CD4-positive, CD25-positive, alpha-beta regulatory T cell (primary cell): ENCODE measurements at places on chromosomes 12 and 14. TPM values are rescaled to one million over a fixed set of nuclear protein-coding genes. Genes with fewer than 3 reads are reported as not detected.

Gene TTC9
- 4.7 TPM for polyA plus RNA-seq

Gene PMEL
- 0.86 TPM for polyA plus RNA-seq

Gene GDF3
- not detected for polyA plus RNA-seq

Gene NPFF
- polyA plus RNA-seq = not detected

Gene ACSM4
- not detected for polyA plus RNA-seq

Gene CCDC177
- not detected for polyA plus RNA-seq

Gene EPYC
- not detected for polyA plus RNA-seq

DNA sequence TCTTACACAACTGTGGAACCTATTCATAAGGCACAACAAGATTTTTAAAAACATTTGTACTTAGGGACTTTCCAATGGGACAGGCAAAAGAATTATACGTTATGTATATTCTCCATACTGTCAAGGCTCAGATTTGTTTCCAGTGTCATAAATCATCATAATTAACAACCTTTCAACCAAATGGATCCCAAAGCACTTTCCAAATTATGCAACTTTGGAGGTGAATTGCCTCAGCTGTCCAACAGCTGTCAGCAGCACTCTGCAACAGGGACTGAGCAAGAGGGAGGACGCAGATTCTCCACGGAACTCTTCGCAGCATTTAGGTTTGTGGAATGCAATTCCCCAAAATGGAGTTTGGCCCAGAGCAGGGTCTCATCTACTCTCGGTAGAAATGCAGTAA, 186.6 kb downstream of the PAX9 start:
- no peak for DNase-seq

GRCh38 chr12:108850854-108851573, 6.4 kb downstream of the SSH1 start:
- DNase-seq = no peak

DNA sequence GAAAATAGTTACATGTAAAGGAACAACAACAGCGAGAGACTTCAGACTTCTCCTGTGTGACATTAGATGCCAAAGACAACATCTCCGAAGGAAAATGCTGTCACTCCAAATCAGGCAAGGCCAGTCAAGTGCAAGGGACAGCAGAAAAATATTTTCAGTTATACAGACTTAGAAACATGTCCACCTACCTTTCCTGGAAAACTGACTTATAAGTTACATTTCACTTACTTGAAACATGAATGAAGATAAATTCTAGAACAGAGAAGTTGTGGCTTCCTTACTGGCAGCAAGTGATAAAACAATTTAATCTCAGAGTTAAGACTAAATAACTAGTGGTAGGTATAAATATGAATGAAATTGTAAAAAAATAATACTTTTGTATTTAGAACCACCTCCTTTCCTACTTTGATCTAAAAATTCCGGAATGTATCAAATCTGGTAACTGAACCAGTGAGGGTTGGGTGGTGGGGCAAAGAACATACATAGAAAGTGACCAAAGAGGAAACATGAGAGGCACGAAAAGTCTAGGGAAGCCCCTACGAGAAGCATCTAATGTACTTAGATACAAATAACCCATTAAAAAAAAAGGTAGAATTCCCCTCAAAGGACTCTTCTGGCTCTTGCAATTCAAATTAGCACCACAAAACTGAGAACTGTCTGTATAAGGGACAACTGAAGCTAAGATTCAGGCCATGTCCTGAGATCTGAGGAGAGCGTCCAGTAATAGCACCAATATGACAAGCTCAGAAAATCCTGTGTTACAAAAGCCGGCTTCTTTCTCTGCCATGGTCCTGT, 21.2 kb downstream of the MTHFD1 start:
- no peak for DNase-seq

DNA sequence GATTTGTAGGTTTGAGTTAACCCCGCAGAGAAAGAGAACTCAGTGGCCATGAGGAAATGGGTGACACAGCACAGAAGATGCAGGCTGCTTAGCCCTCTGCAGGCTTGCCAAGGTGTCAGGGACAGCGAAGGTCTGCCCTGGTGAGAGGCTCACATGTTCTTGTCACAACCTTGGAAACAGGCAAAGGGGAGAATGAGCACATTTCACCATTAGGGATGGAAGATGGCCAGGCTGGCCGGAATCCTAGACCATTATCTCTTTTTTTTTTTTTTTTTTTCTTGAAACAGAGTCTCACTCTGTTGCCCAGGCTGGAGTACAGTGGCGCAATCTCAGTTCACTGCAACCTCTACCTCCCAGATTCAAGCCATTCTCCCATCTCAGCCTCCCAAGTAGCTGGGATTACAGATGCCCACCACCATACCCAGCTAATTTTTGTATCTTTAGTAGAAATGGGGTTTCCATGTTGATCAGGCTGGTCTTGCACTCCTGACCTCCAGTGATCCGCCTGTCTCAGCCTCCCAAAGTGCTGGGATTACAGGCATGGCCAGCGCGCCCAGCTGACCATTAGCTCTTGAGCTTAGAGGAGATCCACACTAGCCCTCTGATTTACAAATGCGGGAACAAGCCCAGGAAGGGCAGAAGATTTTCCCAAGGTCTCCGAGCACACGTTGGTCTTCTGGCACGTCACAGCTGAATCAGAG, 34.6 kb downstream of the LTBP2 start:
- DNase-seq = no peak

DNA sequence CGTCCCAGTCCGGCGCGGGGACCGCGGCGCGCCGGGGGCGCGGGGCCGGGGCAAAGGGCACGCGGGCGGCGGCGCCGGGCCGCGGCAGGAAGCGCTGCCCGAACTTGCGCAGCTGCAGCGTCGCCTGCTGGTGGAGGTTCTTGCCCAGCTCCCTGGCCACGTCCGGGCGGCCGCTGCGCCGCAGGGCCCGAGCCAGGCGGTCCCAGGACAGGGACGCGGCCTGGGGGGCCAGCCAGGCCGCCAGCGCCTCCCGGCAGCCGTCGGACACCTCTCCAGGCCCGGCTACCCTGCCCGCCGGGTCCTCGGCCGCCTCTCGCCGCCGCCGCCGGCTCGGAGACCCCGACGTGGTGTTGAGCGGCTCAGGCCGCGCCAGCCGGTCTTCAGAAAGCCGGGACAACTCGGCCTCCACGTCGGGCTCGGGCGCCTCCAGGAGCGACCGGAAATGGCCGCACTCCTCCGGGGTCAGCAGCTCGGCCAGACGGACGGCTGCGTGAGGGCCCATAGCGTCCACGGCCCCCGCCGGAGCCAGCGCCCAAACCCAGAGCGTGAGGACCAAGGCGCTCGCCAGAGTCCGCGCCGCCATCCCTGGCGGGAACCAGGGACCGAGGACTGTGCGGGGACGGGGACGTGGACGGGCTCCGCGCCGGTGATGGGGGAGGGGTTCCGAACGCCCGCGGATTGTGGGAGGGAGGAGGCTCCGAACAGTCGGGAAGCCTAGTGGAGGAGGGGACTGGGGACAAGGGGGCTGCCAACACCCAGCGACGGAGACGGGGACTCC, 34.0 kb downstream of the FIGNL2 start:
- peak; percentile 55 for DNase-seq

DNA sequence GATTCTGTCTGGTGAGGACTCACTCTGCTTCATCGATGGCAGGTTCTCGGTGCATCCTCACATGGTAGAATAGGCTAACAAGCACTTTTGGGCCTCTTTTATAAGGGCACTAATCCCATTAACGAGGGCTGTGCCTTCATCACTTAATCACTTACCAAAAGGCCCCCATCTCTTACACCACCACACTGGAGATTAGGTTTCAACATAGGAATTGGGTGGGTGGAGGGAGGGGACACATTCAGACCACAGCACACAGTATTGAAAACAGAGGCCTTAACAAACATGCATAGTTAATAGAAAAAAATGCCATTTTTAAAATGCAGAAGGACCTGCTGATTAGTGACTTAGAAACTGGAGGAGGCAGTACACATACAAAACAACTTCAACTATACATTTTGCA, 61.6 kb downstream of the SPPL3 start:
- DNase-seq = no peak

GRCh38 chr12:78981-79380, 12.4 kb downstream of the IQSEC3 start:
- no peak for DNase-seq

DNA sequence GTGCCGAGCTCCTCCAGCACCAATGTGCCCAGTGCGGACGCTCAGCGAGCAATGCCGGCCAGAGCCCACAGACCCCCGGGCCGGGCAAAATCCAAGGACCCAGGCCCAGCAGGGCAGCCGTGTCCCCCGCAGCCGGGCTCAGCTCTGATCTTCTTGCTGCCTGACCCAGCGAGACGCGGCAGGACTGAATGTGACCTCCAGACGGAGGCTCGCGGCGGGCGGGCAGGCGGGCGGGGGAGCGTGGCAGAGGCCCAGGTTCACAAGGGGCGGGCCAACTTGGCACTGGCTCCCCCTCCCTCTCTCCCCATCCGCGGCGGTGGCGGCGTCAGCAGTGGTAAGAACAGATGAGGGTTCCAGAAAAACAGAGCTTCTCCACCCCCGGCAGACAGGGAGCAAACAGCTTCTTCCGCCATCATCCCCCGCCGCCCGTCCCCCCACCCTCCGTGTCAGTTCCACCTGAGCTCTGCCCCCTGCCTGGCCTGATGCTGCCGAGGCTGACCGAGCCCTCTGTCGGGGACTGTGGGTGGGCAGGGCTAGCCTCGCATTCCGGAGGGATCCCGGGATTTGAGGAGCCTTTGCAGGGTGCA, 94.3 kb downstream of the RFLNA start:
- DNase-seq = peak; percentile 27

DNA sequence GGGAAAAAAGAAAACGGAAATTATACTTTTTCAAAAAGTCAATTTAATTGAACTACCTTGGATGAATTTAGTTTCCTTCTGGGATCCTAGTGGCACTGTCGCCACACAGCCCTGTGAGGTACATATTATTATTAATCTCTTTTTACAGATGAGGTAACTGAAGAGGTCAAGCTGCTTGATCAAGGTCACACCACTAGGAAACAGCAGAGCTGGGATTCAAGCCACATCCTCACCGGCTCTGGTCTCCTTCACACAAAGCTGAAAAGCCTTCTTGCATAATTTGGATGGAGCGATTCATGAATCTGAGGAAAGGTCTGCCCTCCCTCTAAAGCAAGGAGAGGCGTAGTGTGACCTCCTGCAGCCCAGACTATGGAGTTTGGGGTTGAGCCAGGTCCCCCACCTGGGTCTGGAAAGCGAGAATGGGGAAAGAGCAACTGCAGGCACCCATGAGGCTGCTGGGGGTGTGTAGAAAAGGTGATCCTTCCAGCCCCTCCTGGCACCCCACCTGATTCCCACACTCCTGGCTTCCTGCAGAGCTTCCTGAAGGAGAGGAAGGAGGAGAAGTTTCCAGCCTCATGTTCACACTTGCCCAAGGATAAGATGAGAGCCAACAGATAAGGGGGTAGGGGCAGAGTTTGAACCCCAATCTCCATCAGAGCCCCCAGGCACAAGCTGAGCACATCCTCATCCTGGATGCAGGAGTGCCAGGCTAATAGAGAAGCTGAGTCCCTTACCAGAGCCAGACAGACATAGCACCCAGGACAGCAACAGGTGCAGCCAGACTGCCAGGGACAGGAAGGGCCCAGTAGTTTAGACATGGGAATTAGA, 3.9 kb upstream of the KRT79 start:
- DNase-seq = no peak

GRCh38 chr12:89846473-89847055, 137.9 kb upstream of the ATP2B1 start:
- DNase-seq = no peak

GRCh38 chr14:94374749-94375260, 13.6 kb downstream of the SERPINA1 start:
- DNase-seq = no peak

GRCh38 chr14:22556021-22556989, 32.7 kb downstream of the DAD1 start:
- peak; percentile 100 for DNase-seq

DNA sequence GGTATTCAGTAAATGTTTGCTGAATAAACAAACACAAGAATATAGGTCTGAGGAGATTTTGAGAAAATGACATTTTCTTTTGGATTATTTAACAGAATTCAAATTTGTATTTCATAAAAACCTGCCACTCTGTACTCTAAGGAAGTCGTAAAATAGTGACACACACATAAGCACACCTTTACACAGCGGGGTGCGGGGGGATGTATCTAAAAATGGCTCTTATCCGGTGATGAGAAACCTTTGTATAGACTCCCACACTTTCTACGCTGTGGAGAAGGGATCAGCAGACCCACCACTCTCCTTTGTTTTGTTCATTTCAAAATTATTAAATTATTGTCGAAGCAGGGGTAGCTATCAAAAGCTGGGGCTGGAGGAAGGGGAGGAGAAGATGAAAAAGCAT, 58.0 kb downstream of the PEBP1 start:
- DNase-seq = no peak

DNA sequence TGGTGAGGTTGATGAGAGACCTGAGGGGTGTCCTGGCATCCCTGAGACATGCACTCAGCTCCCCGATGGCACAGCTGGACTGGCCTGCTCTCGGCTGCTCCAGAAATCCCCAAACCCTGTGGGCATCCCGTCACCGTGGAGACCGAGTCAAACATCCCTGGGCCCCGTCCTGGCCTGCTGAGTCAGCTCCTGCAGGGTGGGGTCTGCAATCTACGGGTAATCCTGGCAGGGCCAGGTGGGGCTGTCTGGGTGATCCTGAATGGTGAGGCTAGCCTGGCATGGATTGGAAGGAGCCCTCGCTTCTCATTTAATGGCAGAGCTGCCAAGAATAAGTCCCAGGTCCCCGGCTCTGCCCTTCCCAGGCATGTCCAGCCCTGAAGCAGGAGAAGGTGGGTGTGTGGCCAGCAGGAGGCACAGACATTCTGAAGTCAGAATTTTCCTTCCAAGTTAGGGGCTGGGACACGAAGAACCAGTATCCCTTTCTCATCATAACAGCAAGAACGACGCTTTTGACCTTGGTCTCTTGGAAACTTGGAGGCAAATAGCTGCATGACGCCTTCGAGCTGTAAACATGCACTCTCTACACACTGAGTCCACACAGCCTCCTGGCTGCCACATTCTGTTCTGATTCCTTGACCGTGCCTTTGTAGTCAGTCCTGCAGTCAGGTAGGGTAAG, 17.7 kb upstream of the SERPINA4 start:
- DNase-seq = no peak
